ENCODE measurements at places on chromosomes 4 and X.
A peak's percentile ranks its signal among the peaks of the same experiment; 100 is the strongest.

- DNase-seq = no peak
Measured at GRCh38 chrX:103530545-103530944, 11.3 kb upstream of the RAB40A start.

DNA sequence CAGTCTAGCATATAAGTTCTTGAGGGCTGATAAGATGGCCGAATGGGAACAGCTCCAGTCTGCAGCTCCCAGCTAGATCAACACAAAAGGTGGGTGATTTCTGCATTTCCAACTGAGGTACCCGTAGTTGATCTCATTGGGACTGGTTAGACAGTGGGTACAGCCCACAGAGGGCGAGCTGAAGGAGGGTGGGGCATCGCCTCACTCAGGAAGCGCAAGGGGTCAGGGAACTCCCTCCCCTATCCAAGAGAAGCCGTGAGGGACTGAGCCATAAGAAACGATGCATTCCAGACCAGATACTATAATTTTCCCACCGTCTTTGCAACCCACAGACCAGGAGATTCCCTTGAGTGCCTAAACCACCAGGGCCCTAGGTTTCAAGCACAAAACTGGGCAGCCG is 109.0 kb downstream of the RPS6KA6 start:
- no peak for DNase-seq

- DNase-seq = no peak
Measured at GRCh38 chr4:102734116-102734515, 26.7 kb downstream of the MANBA start.

DNA sequence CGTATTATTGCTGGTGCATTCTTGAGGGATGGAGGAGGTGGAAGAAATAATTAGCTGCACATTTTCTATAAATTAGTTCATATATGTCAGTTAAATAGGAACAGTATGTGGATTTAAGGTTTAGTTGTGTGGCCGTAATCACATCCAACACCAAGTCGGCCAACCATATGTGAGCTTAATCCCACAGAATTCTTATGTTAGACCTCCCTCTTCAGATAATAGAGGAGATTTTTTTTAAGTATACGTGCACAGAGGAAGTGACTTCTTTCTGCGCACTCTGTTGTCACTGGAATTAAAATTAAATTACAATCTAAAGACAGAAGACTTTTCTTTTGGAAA is 2.1 kb downstream of the SEPTIN11 start:
- peak; percentile 11 for DNase-seq

DNA sequence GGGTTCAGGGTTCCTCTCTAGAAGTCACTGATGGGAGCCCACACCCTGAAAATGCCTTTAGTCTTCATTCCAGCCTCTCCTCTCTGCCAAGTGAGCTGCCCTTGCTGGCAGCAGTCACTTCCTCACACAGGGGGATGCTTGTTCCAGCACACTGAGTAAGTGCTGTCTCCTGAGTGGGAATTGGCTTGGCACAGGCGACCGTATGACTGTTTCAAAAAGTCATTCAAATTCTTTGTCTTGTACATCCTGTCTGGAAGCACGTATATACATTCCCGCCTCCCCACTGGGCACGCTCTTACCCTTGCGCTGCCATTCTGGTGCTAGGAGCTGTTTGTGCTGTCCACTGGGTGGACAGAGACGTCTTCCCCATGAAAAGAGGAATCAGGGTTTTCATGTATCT is 40.2 kb upstream of the CD99 start:
- peak; percentile 86 for DNase-seq

GRCh38 chrX:105765691-105766090 is 56.6 kb upstream of the NRK start:
- no peak for DNase-seq

DNA sequence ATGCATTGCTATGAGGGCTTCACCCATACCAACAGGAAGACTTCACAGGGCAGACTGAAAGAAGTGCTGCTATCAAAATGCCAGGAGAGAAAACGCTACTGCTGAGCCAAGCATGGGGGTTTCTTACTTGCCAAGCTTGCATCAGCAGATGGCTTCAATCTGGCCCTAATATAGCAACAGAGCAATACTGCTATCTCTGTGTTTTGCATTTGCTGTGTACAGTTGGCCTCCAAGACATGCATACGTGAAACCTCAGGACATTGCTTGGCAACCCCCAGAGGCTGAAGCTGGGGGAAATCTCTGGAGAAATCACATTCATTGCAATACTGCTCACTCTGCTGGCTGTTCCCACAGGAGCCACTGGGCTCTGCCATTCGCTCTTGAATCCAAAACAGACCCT is 127.2 kb upstream of the GPC4 start:
- no peak for DNase-seq

DNA sequence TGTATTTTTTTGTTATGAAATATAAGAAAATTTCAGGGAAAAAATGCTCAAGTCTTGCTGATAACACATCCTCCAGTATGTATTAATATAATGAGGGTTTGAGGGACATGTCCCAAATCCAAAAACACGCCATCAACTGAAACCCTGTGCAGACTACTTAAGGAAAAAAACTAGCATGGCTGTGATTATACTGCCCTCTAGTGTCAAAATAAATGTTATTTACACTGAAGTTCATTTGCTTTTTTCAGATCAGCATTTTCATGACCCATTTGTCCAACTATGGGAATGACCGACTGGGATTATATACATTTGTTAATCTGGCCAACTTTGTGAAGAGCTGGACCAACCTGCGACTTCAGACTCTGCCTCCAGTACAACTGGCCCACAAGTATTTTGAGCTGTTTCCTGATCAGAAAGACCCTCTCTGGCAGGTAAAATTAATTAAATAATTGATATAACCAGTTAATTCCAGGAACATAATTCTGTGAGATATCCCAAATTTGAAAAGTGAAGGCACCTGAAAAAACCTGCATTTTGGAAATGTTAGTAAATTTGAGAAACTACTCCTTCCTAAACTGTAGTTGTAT is 128.5 kb downstream of the PRSS12 start:
- peak; percentile 69 for DNase-seq

DNA sequence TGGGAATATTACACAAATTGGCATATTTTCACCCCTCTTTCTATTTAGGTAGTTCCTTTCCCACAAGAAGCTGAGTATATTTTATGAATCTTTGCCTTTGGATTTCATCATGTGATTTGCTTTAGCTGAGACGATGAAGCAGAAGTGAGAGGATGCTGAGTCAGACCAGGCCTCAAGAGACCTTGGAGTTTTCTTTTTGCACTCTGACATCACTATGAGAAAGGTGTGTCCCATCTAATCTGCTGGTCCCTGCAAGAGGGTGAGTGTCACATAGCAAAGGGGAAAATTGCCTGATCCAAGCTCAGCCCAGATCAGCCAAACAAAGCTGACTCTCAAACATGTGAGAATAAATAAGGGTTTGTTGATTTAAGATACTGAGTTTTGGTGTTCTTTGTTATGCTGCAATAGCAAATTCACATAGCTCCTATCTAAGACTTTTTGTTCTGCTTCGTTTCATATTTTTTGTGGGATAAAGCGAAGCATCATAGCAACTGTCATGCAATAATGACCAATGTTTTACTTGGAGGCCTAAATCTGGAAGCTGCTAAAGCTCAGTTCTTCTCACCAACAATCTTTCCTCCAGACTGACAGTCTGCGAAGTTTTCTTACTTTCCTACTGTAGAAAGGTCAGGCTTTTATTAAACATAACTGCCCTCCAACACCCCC is 176.9 kb downstream of the PDHA2 start:
- no peak for DNase-seq

DNA sequence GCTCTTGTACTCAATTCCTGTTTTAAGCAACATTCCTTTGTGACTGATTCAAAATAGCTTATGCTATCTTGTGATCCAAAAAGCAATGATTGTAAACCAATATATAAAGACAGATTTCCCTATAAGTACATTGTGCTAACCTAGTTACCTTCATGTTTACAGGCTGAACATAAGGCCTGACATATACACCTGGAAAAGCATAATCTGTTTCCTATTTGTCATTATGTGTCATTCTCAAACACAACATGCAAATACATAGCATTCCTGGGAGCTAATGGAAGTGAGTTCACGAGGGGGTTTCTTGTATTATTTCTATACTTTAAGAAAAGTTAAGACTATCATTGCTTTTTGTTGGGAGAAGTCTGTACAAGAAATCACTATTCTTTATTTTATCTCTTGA is 638.1 kb upstream of the AGA start:
- DNase-seq = no peak

DNA sequence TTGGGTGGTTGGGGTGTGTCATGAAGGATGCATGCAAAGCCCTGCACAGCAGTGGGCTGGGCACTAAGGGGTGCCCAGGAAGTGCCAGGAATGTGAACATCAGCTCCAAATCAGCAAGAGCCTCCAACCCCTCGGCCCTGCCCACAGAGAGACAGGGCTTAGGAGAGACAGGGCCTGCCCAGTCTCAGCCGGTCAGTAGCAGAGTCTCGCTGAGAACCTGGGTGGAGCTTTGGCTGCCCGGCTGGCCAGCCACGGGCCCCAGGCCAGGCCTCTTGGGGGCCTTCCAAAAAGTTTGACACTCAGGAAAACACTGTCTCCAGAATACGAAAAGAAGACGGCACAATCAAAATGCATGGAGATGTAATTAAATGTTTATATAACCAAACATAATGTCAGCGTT is 4.3 kb upstream of the MXD4 start:
- no peak for DNase-seq

- no peak for DNase-seq
Measured at GRCh38 chr4:149166365-149166764, 649.3 kb downstream of the IQCM start.

DNA sequence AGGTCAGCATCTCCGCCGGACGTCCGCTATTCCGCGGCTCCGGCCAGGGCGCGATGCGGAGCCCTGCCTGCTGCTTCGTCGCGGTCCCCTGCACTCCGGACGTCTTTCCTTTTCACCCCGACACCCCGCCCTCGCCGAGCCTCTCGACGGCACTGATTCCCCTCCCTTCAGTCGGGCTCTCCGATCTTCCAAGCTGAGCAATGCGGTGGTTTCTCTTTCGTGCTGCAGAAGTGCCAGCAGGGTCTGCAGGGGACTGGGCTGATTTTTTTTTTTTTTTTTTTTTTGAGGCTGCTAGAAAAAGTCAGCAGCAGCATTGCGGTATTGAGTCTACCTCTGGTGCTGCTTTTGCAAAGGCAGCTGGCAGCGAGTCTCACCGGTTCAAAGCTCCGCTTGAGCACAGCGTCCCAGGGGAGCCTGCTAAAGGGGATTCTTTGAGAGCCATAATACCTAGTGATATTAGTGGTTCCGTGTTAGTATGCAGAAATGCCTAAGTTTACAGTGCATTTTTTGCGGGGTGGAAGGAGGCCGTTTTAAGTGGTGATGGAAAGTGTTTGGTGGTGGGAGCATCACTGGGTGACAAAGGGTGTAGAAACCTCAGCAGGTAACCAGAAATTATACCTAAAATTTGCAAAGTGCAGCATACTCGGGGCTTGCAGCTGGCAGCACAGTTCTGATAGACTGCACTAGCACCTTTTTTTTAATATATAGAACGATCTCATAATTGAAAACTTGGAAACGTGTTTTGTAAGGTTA is 969 bp downstream of the STIM2 start:
- DNase-seq = peak; percentile 67

DNA sequence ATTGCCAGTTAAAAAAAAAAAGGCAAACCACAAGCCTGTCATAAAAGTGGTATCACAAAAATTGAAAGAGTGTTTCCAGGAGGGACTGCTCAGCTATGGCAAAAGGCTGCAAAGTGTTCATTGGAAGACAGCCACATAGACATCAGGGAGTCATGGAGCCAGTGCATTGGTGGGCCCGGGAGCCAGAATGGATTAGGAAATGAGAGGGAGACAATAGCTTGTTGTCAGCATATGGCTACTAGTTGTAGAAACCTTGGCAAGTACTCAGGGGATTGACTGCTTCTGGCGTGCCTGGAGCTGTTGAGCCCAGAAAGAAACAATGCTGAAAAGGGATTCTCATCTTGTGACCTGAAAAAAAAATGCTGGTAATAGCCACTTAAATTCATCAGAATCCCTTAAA is 5.0 kb downstream of the GAR1 start:
- no peak for DNase-seq

Data from endothelial cell of umbilical vein (primary cell).